Stimulated activated CD8-positive, alpha-beta memory T cell treated with anti-CD3 and anti-CD28 coated beads, Interleukin-2, amount 100 ng/mL, for 1 hour (primary cell): ENCODE measurements at places on chromosomes 16 and 17.

DNA sequence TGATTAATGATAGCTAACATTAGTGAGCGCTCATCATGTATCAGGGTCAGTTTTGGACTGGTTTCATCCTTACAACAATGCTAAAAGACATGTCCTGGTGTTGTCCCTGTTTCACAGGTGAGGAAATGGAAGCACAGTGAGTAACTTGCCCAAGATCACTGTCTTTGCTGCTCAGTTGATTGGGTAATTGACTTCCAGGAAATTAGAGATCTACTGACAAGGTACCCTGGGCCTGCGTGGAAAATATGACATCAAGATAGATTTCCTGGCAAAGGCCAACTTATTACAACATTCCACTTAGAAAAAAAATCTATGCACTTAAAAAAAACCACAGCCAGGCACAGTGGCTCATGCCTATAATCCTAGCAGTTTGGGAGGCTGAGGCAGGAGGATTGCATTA, 96.3 kb downstream of the CYLD start:
- DNase-seq, result no peak

GRCh38 chr16:47888734-47889133, 267.1 kb downstream of the ABCC12 start:
- DNase-seq, result no peak

DNA sequence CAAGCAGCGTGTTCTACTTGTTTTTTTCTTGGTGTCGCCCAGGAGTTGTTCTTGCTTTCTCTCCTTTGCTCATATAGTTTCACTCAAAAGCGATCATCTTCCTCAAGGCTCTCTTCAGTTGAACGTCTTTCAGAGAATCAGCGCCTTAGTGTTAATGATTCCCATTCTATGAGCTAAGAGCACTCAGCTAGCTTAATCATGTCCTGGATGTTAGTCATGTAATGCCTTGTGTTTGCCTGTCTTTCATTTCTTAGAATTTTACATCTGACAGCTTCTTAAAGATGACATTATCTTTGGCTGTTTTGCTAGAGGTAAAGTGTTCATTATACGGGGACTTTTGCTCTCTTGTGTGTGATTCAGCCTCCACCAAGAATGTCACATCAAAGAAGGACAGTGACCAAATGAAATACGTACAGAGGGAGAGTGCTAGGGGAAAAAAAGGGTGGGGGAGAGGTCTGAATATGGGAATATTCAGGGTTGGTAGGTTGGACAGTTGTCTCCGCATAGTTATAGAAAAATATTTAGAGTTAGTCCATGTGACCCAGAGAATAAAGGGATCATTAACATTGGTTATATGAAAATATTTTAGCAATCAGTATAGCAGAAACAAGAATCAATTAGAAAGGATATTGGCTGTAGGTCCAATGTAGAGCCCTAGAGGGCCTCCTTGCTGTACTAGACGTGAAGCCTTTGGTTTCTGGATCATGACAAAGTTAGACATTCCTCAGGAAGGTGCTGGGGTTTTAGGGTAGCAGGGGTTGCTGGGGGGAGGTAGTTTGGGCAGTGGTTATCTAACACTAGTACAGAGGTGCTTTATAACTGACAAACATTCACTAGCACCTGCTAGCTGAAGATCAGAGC, 31.9 kb upstream of the ANKFN1 start:
- no peak for DNase-seq

- no peak for DNase-seq
Observed at GRCh38 chr17:61088556-61088955, 311.1 kb upstream of the TBX2 start.

GRCh38 chr16:85608515-85608885, 4.6 kb upstream of the GSE1 start:
- DNase-seq, result no peak

DNA sequence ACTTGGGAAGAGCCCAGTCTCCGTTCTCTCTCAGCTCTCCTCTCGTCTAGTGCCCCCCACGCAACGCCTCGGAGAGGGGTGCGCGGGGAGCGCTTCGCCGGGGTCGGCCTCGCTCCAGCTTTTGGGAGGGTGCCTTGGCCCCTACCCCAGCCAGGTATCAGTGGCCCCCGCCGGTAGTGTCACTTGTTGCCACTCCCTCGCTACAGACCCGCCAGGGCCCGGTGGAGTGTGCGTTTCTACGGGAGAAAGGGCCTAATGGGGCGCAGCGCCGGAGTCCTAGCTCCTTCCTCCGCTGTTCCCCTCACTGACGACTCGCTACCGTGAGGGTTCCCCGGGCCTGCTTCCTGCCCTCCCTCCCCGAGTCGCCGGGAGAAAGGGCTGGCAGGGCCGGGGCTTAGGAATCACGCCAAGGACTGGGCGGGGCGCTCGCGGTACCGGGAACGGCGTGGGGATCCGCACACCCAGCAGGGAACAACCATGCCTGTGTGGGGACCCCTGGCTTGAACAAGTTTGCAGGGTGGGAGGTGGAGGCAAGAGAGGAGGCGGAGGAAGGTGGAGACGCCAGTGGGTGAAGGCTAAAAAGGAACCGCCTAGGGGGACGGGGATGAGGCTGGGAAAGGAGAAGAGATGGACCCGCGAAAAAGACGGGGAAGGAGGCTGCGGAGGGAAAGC, 997 bp upstream of the CDH11 start:
- DNase-seq, result no peak
